IMR-90 (cell line): ENCODE measurements at places on chromosomes 16 and 17. TPM values are rescaled to one million over a fixed set of nuclear protein-coding genes. Genes with fewer than 3 reads are reported as not detected.

Gene MYOCD
- polyA plus RNA-seq: 10.6 and 12.4 TPM in 2 replicates

Gene PYDC1
- not detected in 2 replicates for polyA plus RNA-seq

Gene EMP2
- polyA plus RNA-seq: 13.8 and 16.3 TPM in 2 replicates

Gene SETD6
- 5.2 and 6.4 TPM in 2 replicates for polyA plus RNA-seq

Gene ZNF629
- 6.6 and 7.3 TPM in 2 replicates for polyA plus RNA-seq

Gene KIF18B
- polyA plus RNA-seq: 16.0 and 17.4 TPM in 2 replicates
